ENCODE measurements at places on chromosomes 4 and X.

DNA sequence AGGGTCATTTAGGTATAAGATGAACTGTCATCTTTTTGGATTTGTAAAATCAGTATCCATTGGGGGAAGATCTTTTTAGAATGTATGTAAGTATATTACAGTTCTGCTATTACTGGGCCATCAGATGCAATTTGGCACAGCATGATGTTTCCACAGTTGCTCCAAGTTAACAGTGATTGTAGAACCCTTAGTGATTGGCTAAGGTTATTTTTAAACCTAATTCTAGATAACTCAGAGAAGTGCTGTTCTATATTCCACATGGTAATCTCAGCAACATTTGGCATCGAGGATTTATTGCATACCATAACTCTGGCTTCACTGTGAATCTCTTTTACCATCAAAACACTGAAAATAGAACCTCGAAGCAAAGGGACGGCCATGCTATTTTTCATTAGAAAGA, 215.7 kb upstream of the HAND2 start:
- no peak for DNase-seq

DNA sequence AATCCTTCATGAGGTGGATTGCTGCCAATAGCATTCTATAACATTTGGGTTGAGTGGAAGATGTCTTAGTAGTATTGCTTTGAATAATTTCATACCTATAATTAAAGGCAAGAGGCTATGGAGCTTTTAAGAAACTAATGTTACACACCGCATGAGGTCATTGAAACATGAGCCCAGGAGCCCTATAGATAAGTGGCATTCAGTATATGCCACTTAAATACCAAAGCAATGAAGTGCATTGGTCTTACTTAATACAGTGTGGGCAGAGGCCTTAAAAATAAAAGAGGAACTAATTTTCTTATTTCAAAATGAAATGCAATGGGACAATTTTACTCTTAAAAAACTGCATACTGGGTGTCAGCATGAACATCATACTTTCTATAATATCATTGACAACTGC, 47.5 kb downstream of the SPATA18 start:
- DNase-seq: no peak

DNA sequence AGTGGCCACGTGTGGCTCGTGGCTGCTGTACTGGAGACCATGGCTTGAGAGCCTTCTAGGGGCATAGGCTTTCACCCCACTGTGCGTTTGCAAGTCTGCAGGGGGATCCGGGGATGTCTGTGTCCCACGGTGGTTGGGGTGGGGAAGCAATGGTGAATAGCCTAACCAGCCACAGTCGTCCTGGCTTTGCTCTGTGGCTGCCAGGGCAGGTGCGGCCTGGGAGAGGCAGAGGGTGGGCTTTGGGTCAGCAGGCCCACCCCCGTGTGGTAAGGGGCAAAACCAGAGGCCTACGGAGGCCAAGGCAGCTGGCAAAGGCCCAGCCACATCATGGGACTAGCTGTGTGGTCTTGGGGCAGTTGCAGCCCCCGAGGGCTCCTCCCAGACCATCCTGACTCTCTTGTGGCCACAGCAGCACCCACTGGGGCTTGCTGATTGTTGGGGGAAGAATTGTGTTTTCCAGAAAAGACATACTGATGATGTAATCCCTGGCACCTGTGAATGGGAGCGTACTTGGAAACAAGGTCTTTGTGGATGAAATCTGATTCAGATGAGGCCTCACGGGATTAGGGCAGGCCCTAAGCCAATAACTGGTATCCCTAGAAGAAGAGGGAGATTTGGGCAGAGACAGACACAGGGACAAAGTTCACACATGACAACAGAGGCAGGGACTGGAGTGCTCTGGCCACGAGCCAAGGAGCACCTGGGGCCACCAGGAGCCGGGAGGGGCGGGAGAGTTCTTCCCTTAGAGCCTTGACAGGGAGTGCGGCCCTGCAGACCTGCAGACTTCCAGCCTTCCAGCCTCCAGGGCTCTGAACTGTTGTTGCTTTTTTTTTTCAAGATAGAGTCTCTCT, 2.9 kb downstream of the CPZ start:
- no peak for DNase-seq

DNA sequence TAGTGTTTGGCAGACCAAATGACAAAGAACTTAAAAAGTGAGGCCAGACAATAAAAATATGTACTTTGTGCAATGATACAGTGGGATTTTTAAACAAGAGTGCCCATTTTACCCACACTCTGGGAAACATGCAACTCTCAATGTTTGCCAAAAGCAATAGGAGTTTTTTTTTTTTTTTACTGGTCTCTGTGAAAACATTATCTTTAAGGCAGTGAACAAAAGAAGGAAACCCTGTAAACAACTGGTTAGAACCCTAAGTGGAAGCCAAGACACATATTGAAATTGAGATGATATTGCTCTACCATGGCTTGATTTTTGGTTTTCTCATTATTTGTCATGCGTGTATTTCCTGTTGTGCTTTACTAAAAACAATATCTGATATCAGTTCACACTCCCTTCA, 67.2 kb upstream of the PPP3CA start:
- DNase-seq: no peak

DNA sequence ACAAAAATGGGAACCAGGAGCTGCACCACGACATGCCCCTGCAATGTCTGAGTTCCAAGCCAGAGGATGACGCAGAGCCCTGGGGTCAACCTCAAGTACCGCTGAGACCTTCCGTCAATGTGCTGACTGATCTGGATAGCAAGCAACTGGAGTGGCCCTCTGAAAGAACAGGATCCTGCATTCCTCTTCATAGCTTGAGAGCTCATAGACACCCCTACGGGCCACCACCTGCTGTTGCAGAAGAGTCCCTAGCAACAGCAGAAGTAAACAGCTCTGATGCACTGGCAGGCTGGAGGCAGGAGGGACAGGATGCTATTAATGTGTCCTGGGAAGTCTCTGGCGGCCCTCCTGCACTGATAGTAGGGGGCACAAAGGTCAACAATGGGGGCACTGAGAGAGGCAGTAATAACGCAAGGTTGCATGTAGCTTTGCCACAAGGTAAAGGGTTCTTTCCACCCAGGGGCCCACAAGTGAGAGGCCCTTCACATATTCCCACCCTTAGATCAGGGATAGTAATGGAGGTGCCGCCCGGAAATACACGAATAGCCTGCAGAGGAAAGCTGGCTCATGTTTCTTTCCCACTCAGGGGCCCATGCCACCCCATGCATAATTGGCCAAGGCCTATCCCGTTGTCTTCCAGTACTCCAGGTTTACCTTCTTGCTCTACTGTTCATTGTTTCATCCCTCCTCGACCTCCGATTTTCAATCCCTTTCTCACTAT, 1.3 kb downstream of the PRR32 start:
- no peak for DNase-seq

DNA sequence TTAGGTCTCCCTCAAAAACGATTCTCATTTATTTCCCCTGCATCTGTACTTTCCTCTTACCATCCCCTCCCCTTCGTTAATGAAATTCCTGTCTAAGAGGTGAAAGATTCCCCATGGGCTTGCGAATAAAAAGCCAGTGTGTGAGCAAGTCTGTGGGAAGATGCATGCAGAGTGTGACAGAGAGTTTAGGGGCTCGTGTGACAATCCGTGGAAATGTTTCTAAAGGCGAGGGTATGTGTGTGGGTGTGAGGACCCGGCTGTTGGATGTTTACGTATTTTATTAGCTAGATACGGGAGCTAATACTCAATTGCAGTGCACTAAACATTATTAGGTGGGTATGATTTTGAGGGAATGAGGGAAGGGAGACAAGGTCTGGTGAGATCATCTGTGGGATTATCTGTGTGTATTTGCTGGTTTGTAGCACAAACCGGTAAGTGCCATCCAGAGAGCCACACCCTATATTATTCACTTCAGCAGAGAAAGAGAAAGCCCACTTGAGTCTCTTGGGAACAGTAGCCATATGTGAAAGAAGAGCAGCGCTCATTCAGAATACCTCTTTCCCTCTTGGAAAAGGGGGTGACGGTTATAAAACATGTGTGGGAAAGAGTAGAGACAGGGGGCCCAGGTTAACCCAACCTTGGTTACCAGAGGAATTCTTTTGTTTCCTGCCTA, 893 bp upstream of the HOPX start:
- DNase-seq: no peak

GRCh38 chr4:84145176-84145575, 353.9 kb downstream of the NKX6-1 start:
- DNase-seq: no peak

DNA sequence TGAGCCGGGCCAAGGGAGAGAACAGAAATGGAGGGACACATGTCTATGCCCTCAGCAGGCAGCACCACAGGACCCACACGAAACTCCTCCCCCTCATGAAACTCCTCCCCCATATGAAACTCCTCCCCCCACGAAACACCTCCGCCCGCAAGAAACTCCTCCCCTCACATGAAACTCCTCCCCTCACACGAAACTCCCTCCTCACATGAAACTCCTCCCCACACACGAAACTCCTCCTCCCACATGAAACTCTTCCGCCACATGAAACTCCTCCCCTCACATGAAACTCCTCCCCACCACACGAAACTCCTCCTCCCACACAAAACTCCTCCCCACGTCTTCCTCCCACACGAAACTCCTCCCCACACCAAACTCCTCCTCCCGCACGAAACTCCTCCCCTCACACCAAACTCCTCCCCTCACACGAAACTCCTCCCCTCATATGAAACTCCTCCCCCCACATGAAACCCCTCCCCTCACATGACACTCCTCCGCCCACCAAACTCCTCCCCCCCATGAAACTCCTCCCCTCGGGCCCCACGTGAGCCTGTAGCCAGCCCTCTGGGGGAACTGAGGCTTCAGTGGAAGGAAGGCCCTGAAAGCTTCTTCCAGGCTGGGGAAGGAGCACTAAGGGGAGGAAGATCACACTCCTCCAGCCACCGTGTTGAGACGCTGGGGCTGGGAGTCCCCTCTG, 15.2 kb downstream of the ADRA2C start:
- DNase-seq: no peak

- DNase-seq: no peak
Measured at GRCh38 chr4:22434895-22435294, 81.0 kb downstream of the ADGRA3 start.

- DNase-seq: no peak
Measured at GRCh38 chrX:19931146-19931545, 43.7 kb upstream of the SH3KBP1 start.

DNA sequence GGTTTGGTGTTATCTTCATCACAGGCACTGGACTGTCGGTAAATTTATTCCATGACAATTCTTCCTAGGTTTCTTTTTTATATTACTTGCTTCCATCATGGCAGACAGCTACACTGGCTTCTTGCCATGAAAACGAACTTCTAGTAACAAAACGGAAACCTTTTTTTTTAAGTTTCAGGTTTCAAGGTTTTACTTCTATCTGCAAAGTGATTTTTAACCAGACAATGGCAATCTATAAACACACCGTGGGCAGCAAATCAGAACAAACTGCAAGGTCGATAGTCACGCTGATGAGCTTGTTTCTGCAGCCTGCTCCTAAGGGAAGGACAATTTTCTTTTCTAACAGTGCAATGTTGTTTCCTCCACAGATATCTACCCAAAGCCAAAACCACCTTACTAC, 29.9 kb downstream of the XG start:
- DNase-seq: no peak

DNA sequence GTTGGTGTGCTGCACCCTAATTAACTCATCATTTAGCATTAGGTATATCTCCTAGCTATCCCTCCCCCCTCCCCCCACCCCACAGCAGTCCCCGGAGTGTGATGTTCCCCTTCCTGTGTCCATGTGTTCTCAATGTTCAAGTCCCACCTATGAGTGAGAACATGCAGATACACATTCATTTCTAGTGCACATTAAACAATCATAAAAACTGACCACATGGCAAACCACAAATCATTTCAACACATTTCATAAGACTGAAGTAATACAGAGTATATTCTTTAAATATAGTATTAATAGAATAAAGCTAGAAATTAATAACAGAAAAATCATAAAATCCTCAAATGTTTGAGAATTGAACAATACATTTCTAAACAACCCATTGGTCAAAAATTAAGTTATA, 34.1 kb downstream of the PRKG2 start:
- DNase-seq: no peak

DNA sequence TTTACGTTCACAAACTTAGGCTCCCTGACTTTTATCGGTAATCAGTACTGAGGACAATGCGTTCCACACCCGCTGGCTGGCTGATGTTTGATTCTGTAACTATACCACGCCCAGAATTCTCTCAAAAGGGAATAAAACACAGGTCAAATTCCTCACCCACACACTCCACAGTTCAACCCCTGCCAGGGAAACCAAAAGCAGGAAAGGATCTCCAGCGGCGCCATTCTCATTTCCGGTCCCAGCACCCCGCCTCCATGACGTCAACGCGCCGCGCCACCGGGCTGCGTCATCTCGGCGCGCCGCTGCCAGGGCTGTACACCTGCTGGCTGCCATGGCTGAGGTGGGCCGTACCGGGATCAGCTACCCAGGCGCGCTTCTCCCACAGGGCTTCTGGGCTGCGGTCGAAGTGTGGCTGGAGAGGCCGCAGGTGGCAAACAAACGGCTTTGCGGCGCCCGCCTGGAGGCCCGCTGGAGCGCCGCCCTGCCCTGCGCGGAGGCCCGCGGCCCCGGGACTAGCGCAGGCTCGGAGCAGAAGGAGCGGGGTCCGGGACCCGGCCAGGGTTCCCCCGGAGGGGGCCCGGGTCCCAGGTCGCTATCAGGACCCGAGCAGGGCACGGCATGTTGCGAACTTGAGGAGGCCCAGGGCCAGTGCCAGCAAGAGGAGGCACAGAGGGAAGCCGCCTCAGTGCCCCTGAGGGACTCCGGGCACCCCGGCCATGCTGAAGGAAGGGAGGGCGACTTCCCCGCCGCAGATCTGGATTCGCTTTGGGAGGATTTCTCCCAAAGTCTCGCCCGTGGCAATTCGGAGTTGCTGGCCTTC, at the start of the genes ACOX3 and TRMT44:
ACOX3 (minus strand) TSS at position 232 of the 820 bp plus-strand sequence. CDS start 24,202 bp downstream, outside the sequence.
TRMT44 (plus strand) TSS at position 286 of the 820 bp plus-strand sequence; CDS start at position 332, 46 bp downstream.
- DNase-seq: peak; percentile 92

DNA sequence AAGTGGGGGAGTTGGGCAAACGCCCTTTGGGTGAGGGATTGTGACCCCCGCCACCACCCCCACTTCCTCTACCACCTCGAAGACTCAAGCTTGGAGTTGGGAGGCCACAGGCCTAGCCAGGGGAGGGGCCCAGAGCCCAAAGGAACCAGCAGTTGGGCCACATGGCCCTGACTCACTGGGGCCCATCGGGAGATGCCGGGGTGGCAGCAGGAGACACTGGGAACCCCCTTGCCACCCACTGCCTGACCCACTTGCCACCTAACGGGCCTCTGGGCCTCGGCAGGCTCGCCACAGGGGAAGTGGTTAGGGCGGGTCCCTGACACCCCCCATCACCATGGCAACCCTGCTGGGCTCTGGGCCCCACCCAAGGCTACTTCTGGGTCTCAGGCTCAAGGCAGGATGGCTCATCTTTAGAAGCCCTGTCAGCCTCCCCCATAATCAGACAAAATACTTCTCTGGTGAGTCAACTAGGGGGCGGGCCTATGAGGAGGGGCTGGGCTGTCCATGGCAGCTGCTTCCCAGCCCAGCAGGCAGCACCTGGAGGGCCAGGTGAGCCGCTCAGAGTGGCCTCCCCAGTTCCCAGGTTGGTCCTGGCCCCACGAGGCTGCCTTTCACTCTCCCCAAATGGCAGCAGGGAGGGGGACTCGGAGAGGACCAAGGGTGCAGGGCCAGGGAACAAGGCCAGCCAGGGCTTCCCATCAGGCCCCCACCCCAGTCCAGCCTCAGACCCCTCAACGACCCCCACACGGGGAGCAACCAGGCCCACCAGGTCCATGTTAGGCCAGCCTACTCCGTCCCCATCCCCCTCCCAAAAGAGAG, 5.6 kb downstream of the FLNA start:
- peak; percentile 84 for DNase-seq

GRCh38 chr4:21041708-21042107, 341.4 kb downstream of the PACRGL start:
- no peak for DNase-seq

- DNase-seq: no peak
Measured at GRCh38 chrX:2696698-2697215, 5.7 kb downstream of the CD99 start.

All from stimulated activated CD4-positive, alpha-beta T cell treated with anti-CD3 and anti-CD28 coated beads, TNF-alpha, amount 100 ng/mL, for 24 hours (primary cell).